Activated T-helper 1 cell treated with anti-CD3 and anti-CD28 coated beads, Interleukin-12 subunit alpha, Interleukin-12 subunit beta, Interleukin-2, Interleukin-4 antibody, amounts not matched to agents 30 ng/mL and 10 ng/mL and 1 ng/mL, durations not matched to agents 14 hours and 24 hours and 36 hours (primary cell): ENCODE measurements at places on chromosomes 11 and 22. TPM values are rescaled to one million over a fixed set of nuclear protein-coding genes. Genes with fewer than 3 reads are reported as not detected.

GRCh38 chr11:36296884-36297543, 926 bp downstream of the PRR5L start:
- H3K27me3 ChIP-seq, result peaks cover 9% of the 10 kb centered on the region
- H3K4me3 ChIP-seq, result no peak overlapping the region
- no peak overlapping the region for H3K27ac ChIP-seq
- no peak for DNase-seq

GRCh38 chr11:118842369-118842768, 41.3 kb upstream of the CXCR5 start:
- H3K27ac ChIP-seq, result no peak overlapping the region
- H3K27me3 ChIP-seq, result peaks cover 3% of the 10 kb centered on the region
- no peak overlapping the region for H3K4me3 ChIP-seq

DNA sequence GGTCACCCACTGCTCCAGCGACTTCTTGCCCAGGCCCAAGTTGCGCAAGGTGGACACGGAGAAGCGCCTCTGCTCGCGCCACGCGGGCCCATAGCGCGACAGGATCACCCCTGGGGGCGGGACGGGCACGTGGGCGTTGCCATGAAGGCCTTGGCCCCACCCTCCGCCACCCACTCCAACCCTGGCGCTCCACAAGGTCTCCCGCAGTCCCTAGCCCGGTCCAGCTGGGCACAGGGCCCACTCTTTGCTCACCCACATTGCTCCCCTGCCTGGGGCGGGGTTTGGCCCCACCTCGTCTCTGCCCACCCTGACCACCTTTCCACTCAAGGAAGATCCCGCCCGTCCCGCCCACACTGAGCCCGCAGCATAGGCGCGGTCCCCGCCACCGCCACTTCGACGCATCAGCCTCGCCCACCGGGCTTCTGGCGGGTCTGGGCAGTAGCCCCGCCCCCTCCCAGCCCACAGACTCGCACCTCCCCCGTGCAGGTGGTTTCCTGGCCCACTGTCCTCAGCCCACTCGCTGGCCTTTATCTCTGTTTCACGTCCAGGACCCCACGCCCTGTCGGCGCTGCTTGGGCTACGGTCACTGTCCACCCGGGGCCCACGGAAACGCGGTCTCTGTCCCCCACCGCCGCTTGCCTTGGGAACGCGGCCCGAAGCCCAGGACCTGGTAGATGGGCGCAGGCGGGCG, 12.3 kb upstream of the CYP2D6 start:
- peaks cover 13% of the 10 kb centered on the region for H3K36me3 ChIP-seq
- no peaks in the 10 kb centered on the region for H3K27me3 ChIP-seq

GRCh38 chr11:107999759-108000455, 8.8 kb upstream of the CUL5 start:
- no peaks in the 10 kb centered on the region for H3K4me1 ChIP-seq
- H3K36me3 ChIP-seq, result no peaks in the 10 kb centered on the region
- no peak overlapping the region for H3K27ac ChIP-seq
- no peak overlapping the region for H3K4me3 ChIP-seq
- no peak for DNase-seq

DNA sequence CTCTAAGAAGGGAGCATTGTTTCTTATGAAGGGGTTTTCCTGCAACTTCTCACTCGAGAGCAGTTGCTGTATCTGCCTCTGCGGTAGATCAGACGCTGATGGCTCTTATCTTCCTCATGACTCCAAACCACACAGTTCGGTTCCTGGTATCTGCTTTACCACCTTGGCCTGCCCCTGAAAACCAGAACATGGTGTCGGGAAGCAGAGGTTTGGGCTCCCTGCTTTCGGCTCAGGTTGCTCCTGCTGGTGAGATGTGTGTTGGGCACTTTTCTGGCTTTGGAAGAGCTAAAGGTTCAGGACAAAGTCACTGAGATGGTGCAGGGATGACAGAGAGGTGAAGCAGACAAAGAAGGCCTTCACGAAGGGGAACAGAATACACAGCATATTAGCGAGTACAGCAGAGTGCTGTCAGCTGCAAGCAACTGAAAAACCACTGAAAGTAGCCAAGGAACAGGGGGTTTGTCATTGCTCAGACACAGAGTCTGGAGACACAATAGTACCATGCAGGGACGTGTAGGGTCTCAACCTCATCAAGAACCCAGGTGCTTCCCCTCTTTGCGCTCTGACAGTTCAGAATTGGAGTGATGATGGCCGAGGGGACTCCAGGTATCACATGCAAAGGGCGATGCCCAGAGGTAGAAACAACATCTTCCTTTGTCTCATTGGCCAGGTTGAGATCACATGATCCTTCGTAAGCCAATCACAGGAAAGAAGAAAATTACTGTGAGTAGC, 11.9 kb upstream of the CSF2RB start:
- H3K4me3 ChIP-seq, result peak overlapping the region; percentile 43
- peaks cover 46% of the 10 kb centered on the region for H3K4me1 ChIP-seq
- peak; percentile 49 for DNase-seq
- peaks cover 4% of the 10 kb centered on the region for H3K36me3 ChIP-seq
- peak overlapping the region; percentile 85 for H3K27ac ChIP-seq
- peaks cover 13% of the 10 kb centered on the region for H3K27me3 ChIP-seq

DNA sequence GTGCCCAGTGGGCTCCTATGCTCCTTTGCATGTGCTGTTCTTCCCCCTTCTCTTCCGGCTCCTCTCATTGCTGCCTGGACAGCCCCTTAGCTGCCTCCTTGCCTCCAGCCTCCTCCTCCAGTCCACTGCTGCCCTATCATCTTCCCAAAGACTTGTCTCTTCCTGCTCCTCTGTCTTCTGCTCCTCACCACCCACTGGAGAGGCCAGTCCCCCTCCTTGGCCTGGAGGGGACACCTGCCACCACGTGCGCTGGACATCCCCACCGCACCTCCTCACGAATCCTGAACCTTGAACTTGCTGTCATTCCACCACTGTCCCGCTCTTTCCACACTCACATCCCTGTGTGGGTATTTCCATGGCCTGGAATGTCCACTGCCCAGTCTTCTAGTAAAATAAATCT, 49.8 kb downstream of the MICAL2 start:
- peak overlapping the region; percentile 88 for H3K27ac ChIP-seq
- no peak overlapping the region for H3K4me3 ChIP-seq
- H3K27me3 ChIP-seq, result no peaks in the 10 kb centered on the region
- DNase-seq, result no peak

DNA sequence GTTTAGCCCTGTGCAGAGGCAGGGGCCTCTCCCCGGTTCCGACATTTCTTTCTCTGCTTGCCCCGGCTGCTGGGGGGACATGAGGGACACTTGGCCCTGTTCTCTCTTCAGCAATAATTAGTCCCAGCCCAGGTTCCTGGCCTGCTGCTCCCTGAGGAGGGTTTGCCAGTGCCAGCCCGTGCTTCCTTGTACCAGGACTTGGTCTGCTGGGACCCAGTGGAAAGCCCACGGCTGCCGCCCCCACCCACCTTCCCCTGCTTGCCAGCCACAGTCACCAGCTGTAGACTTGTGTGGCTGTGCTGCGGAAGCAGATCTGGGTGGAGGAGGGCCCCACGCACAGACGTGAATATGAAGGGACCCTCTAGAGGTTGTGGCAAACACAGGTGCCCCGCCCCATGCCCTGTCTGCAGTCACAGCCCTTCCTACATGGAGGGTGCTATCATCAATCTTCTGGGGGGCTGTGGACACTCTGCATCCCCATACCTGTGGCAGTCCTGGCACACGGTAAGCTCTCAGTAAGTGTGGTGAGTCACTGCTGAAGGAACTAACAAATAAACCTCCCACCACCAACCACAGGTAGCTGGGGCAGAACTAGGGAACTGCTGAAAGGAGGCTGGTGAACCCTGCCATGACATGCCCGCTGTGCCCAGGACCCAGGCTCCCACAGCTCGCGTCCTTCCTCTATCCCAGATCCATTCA, 949 bp downstream of the TP53AIP1 start:
- peaks cover 6% of the 10 kb centered on the region for H3K27me3 ChIP-seq
- H3K27ac ChIP-seq, result no peak overlapping the region
- no peaks in the 10 kb centered on the region for H3K36me3 ChIP-seq
- H3K4me1 ChIP-seq, result no peaks in the 10 kb centered on the region
- no peak overlapping the region for H3K4me3 ChIP-seq
- no peak for DNase-seq

Gene MIAT
- 37.9 and 39.8 TPM in 2 replicates for total RNA-seq
